ENCODE measurements at places on chromosomes 2 and 18.
A peak's percentile ranks its signal among the peaks of the same experiment; 100 is the strongest.

DNA sequence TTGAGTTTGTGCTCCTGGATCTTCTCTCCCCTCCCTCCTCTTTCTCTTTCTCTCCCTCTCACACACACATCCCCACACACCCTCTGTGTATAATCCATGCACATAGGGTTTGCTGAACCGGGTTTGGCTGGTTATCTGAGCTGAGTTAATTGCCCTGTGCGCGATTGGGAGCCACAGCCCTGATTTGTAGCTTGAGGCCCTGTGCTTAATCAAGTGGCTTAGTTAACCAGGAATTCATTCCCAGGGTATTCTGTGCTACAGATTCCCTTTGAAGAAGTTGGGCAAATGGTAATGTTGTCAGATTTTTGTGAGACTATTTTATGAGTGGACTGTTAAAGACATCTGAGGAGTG lies 6.2 kb downstream of the PARD3B start:
- DNase-seq, result no peak

GRCh38 chr18:25061395-25061794 lies 290.6 kb downstream of the ZNF521 start:
- DNase-seq, result no peak

DNA sequence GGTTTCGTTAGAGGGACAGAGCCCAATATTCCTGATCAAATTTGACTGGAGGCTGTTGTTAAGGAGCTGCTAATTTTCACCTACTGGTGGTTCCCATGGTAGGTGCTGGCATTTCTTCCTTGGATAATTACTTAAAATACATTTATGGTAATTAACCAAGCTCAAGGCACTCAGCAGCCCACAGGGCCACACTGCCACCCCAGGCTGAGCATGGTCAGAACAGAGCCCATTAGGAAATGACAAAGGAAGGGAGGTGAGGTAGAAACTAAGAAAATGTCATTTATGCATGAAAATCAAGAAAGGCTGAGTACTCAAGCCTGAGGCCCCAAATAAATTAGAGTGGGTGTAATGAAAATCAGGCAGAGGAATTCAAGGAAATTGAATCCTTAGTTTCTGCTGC lies 510.2 kb upstream of the GYPC start:
- no peak for DNase-seq

- DNase-seq, result no peak
Observed at GRCh38 chr2:11406267-11406957, 59.5 kb downstream of the E2F6 start.

DNA sequence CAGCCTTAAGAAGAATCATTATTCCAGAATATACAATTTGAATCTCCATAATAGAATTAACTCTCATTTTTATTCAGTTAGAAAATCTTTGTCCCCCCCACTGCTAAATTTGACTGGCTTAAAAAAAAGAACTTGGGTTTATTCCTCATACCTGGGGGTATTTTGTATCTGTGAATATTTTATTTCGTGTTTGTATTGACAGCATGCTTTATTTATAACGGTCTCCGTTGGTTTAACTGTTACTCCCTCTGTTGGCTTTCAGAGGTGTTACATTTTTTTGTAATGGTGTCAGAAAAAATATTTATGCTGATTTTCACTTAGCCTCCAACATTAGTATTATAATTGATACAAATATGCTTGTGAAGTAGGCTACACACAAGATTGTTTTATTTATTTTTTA lies 109.1 kb downstream of the HAUS1 start:
- peak; percentile 34 for DNase-seq

DNA sequence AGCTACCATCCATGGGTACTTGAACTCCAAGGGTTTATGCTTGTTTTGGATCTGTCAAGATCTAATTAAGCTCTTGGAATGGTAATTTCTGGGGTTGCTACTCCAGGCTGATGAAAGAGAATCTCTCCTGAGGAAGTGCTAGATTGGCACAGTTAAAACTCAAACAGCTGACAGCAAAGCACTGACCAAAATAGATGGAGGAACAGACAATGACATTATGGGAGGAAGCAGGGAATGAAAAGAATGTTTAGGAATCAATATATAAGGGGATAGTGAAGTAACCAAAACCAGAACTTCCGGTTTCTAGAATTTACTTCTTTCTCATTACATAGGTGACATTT lies 6.3 kb downstream of the THUMPD2 start:
- DNase-seq, result no peak

- DNase-seq, result no peak
Observed at GRCh38 chr2:212154477-212154878, 384.1 kb downstream of the ERBB4 start.

DNA sequence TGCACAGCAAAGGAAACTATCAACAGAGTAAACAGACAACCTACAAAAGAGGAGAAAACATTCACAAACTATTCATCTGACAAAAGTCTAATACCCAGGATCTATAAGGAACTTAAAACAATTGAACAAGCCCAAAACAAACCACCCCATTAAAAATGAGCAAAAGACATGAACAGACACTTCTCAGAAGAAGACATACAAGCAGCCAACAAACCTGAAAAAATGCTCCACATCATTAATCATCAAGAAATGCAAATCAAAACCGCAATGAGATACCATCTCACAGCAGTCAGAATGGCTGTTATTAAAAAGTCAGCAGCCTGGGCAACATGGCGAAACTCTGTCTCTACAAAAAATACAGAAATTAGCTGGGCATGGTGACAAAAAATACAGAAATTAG lies 110.2 kb upstream of the LDLRAD4 start:
- DNase-seq, result no peak

DNA sequence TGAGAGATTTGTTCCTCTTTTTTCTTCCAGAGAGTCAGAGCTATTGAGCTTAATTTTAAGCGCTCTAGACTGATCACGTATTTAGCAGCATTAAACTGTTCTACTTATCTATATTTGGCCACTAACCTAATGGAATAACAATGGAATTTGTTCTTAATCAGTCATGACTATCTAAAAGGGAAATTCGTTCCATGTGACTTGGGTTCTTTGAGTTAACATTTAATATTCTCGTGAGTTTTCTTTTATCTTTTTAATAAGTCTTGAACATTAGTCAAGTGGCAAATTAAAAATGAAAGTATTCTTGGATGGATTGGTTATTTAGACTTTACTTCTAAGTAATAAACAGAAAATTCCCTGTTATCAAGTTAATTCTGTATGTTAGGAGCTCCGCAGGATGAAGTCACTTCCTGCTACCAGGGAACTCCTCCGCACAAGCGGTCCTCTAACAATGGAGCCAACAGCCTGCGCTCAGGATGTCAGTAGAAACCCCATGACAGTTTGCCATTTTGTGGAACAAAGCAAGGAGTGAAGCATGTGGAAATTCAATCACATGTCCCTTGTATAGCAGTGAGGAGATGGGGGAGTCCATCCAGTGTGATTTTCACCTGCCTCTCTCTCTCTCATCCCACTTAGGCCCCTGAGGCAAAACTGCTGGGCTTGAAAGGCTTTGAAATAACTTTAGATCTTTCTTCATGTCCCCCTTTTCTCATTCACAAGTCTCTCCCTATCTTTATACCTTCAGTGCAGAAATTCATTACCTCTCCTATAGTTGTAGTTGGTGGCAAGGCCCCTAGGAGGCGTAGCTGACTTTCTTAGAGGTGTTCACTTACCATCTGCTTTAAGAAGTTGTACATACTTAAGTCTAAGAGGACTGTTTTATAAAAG lies 138.1 kb downstream of the WDR7 start:
- peak; percentile 21 for DNase-seq

GRCh38 chr2:21396252-21396651 lies 272.5 kb downstream of the TDRD15 start:
- DNase-seq, result no peak

DNA sequence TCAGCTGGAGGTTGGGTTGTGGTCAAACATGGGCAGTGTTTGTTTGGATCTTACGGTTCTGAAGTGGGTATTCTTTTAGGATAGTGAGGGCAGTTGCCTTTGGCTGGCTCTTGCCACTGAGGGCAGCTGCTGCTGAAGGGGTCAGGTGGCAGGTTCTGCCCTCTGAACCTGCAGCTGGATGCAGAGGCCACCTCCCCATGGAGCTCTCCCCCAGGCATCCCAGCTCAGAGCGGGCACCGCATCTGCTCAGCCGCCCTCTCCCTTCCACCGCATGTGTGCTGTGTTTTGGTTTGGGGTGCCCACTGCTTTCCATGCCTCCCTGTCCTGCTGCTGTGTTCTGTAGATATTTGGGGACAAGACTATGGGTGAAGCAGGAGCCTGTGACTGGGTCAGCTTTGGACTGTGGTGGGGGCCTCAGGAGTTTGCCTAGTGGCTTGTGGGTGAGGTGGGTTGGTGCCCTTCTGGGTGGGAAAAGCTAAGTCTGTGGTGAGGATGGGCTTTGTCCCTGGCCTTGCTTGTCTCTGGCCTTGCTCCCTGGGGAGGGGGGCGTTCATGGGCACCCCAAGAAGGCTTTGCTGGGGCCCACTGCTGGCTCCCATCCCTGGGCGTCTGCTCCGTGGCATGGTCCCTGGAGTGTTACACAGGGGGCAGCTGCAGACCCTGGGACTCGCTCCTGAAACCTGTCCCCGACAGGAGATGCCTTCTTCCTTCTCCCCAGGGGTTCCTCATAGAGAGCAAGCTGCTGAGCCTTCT lies 28.5 kb downstream of the OTOF start:
- no peak for DNase-seq

- no peak for DNase-seq
Observed at GRCh38 chr2:122384768-122385333, 629.4 kb downstream of the TSN start.

DNA sequence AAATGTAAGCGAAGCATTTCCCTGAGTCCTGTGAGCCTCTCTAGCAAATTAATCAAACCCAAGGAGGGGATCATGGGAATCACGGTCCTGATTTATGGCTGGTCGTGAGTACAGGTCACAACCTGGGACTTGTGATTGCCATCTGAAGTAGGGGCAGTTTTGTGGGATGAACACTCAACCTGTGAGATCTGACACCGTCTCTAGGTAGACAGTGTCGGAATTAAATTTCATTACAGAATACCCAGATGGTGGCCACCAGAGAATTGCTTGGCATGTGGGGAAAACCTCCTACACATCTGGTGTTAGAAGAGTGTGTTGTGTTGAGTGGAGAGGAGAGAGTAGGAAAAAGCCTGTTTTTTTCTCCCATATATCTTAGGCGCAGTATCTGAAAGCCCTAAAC lies 12.5 kb downstream of the CAPN14 start:
- no peak for DNase-seq

- no peak for DNase-seq
Observed at GRCh38 chr2:189574793-189575475, 5.7 kb downstream of the SLC40A1 start.

GRCh38 chr2:204357286-204357685 lies 188.0 kb upstream of the PARD3B start:
- no peak for DNase-seq

- no peak for DNase-seq
Observed at GRCh38 chr2:35081001-35081621, 1274.5 kb upstream of the CRIM1 start.

Measured in GM13977 (cell line).